IPS DF 6.9 (cell line): ENCODE measurements at places on chromosomes 2 and 18.

DNA sequence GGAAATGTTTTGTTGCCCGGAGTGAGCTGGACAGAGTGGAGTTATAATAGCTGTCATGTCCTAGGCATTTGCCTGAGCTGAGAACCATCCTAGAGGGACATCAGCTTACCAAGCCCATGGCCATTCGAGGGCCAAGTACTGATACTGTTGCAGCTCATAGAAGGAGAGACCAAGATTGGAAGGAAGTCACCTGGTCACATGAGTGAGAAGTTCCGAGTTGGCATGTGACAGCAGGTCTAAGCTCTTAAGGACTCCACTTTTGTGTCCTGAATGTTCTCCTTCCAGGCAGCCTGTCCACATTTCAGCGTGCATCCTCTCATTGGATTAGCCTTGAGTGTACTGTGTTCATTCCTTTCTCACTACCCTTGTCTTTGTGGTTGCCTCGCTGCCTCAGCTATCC, 4.4 kb downstream of the FHOD3 start:
- no peaks in the 10 kb centered on the region for H3K36me3 ChIP-seq
- no peak overlapping the region for H3K4me3 ChIP-seq
- H3K27me3 ChIP-seq: peaks cover 5% of the 10 kb centered on the region; the same call in 1 of the 2 replicates

- no peak overlapping the region for H3K27ac ChIP-seq
- H3K27me3 ChIP-seq: no peaks in the 10 kb centered on the region
- no peaks in the 10 kb centered on the region for H3K4me1 ChIP-seq
- no peaks in the 10 kb centered on the region for H3K36me3 ChIP-seq
- no peak overlapping the region for H3K4me3 ChIP-seq
Observed at GRCh38 chr2:109527846-109528705, 85.7 kb downstream of the SEPTIN10 start.

DNA sequence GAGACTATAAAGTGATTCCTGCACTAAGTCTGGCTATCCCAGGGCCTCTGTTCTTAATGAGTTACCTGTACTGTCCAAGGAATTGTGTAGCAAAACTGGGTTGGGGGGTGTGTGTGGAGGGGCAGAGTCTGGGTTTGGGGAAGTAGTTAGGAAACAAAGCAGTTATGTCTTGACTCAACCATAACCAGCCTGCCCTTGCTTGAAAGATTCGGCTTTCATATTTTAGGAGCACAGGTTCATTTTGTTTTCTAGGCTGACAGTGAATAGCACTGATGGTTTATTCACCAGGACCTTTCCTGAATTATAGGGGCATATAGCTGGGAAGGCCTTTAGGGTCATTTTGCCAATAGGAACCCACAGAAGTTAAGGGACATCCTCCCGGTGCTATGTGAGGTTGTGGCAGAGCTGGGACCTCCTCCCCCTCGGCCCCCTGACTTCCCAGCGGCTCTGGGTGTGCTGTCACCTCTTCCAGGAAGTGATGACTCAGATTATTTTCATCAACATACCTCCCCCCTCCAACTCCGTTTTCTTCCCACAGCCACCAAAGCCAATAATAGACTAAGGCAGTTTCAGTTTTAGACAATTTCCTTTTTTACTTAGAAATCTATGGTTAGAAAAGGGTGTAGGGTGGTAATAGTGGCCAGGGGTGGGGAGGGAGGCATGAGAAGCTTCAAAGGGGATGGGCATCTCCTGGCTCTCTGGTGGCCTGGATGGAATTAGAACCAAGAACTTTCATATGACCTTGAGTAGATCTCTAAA, 44.8 kb downstream of the SETBP1 start:
- H3K4me3 ChIP-seq: no peak overlapping the region
- H3K27ac ChIP-seq: no peak overlapping the region
- H3K4me1 ChIP-seq: peaks cover 4% of the 10 kb centered on the region
- DNase-seq: no peak
- H3K36me3 ChIP-seq: no peaks in the 10 kb centered on the region

- no peak overlapping the region for H3K4me3 ChIP-seq
- H3K27ac ChIP-seq: no peak overlapping the region
- H3K36me3 ChIP-seq: no peaks in the 10 kb centered on the region
- no peaks in the 10 kb centered on the region for H3K4me1 ChIP-seq
Observed at GRCh38 chr18:22974001-22974400, 40.9 kb downstream of the RBBP8 start.

DNA sequence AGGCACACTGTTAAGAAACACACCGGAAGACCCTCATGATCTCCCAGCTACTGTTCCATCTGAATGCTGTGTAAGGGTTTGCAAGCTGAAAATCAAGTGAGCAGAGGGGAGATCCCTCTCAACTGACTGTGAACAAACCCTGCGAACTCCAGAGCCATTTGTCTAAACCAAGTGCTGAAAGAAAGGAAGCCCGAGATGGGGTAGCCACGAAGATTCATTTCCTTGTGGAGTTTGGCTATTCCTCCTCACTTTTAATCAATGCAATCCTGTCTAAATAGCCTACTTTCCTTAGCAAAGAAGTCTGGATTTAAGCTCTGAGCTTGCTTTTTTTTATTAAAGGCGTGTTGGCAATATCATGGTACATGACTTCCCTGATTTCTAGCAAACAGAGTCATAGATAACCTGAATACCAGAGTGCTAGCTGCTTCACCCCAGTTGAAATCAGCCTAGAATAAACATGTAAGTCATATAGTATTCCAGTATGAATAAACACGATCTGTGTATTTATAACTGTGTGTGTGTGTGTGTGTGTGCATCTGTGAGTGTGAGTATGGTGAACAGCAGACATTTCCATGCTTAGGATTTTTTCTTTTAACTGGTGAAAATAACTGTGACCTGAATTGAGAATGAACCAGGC, 365.2 kb downstream of the ZNF521 start:
- DNase-seq: no peak
- no peak overlapping the region for H3K27ac ChIP-seq
- H3K4me1 ChIP-seq: 0 out of 2 replicates have a peak, but pooled peaks cover 1% of the 10 kb centered on the region
- H3K36me3 ChIP-seq: no peaks in the 10 kb centered on the region
- H3K4me3 ChIP-seq: no peak overlapping the region
- no peaks in the 10 kb centered on the region for H3K27me3 ChIP-seq

- H3K36me3 ChIP-seq: 0 out of 2 replicates have a peak, but pooled peaks cover 2% of the 10 kb centered on the region
- no peaks in the 10 kb centered on the region for H3K27me3 ChIP-seq
- no peak overlapping the region for H3K4me3 ChIP-seq
- no peak for DNase-seq
Observed at GRCh38 chr2:227366769-227367426, 12.2 kb downstream of the TM4SF20 start.

DNA sequence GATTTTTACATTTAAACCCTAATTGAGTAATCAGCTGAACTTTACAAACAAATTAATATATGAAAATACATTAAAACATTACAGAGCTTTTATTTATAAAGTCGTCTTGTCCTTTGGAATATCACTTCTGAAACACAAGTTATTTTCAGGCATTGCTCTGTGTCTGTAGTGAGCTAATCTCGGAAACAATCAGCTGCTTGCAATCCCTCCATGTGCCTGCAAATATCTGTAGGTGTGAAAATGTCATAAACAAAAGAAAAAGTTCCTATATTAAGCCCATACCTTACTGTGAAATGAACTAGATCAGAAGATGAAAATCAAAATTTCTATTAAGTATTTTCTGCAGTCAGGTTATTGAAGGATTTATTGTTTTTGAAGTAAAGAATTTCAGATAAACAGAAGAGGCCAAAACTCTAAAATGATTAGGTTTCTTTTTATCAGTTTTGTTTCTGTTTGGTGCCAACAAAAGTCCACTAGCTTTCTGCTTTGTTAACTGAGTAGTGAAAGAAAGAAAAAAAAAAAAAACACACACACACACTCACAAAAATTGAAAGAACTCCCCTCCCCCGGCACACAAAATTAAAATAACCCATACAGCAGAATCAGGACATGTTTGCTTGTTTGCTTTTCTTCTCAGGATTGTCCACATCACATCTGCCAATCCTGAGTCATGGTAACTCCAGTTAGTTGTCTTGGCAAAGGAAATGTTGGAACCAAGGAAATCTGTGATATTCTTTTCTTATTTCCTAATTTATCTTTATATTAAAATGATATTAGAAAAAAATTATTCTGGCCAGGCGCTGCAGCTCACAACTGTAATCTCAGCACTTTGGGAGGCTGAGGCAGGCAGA, 627.0 kb upstream of the SLC39A10 start:
- DNase-seq: no peak
- no peaks in the 10 kb centered on the region for H3K4me1 ChIP-seq
- no peaks in the 10 kb centered on the region for H3K36me3 ChIP-seq
- no peak overlapping the region for H3K27ac ChIP-seq

DNA sequence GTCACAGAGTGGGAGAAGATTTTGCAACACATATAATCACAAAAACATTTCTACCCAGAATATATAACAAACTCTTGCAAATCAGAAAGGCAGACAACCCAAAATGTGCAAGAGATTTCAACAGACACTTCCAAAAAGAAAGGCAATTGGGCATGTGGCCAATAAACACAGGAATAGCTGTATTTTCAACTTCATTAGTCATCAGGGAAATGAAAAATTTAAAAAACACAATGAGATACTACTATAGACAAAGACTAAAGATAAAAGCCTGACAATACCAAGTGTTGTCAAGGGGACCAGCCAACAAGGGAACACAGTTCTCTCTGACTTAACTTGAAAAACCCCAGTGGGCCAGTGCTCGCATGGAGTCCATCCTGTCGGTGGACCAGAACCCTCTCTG, 40.5 kb downstream of the MTHFD2 start:
- H3K4me3 ChIP-seq: no peak overlapping the region
- H3K36me3 ChIP-seq: no peaks in the 10 kb centered on the region
- DNase-seq: no peak
- no peaks in the 10 kb centered on the region for H3K4me1 ChIP-seq

GRCh38 chr2:29260142-29260772, 145.0 kb downstream of the CLIP4 start:
- no peaks in the 10 kb centered on the region for H3K36me3 ChIP-seq
- no peak overlapping the region for H3K27ac ChIP-seq
- no peaks in the 10 kb centered on the region; the same call in 1 of the 2 replicates for H3K27me3 ChIP-seq
- no peaks in the 10 kb centered on the region for H3K4me1 ChIP-seq
- no peak overlapping the region for H3K4me3 ChIP-seq

DNA sequence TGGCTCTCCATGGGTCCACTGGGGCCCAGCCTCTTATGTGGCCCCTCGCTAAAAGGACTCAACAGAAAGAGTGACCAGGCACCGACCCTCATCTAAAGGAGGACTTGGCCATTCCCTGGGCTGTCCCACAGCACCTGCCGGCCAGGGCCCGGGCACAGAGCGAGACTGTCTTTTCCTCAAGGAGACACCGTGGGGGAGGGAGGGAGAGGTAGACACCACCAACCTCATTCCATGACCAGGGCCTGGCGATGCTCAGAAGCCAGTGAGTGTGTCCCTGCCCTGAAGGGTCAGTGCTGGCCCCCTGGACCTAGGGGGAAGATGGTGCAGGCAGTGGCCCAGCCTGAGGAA, 39.8 kb upstream of the ALPP start:
- no peaks in the 10 kb centered on the region for H3K4me1 ChIP-seq
- no peak overlapping the region for H3K27ac ChIP-seq
- H3K36me3 ChIP-seq: no peaks in the 10 kb centered on the region
- no peaks in the 10 kb centered on the region for H3K27me3 ChIP-seq
- H3K4me3 ChIP-seq: no peak overlapping the region

DNA sequence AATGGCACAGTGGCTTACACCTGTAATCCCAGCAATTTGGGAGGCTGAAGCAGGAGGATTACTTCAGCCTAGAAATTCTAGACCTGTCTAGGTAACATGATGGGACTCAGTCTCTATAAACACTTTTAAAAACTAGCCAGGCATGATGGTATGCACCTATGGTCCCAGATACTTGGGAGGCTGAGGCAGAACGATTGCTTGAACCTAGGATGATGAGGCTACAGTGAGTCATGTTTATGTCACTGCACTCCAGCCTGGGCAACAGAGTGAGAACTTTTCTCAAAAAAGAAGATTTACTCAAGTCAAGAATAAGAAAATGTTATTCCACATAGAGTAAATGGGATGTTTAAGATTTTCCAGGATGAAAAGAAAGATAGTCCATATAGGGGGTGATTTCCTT, 158.6 kb downstream of the HNMT start:
- H3K27ac ChIP-seq: no peak overlapping the region
- H3K4me1 ChIP-seq: no peaks in the 10 kb centered on the region
- no peaks in the 10 kb centered on the region for H3K27me3 ChIP-seq
- H3K4me3 ChIP-seq: no peak overlapping the region

DNA sequence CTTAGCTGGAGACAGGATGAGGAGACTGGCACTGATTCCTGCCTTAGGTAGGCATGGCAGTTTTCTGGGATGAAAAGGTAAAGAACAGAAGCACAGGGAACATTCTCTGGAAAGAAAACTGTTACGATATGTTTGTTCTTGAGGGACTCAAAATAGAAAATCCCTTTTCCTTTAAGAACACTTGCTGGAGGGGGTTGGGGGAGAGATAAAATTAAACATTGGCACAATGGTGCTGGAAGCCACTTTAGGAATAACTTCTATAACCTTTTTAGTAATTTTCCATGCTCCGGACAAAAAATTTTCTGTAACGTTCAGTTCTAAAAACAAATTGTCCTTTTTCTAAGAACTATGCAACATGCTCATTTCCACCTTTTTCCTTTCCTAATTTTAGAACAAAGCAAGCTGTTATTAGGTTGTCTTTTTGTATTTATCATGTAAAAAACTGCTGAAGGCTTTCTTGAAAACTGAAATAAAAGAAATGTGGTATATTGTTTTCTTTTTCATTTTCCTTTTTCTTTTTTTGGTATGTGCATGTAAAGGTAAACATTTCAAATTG, 343.8 kb downstream of the EPHA4 start:
- no peaks in the 10 kb centered on the region for H3K27me3 ChIP-seq
- no peak overlapping the region for H3K4me3 ChIP-seq
- H3K36me3 ChIP-seq: no peaks in the 10 kb centered on the region
- no peak for DNase-seq
- no peaks in the 10 kb centered on the region for H3K4me1 ChIP-seq

GRCh38 chr18:12608301-12608700, 49.6 kb downstream of the SPIRE1 start:
- no peak for DNase-seq
- no peak overlapping the region for H3K27ac ChIP-seq
- no peaks in the 10 kb centered on the region for H3K36me3 ChIP-seq
- no peaks in the 10 kb centered on the region for H3K27me3 ChIP-seq

GRCh38 chr2:19369341-19369955, 11.0 kb upstream of the OSR1 start:
- peaks cover 4% of the 10 kb centered on the region; the same call in 1 of the 2 replicates for H3K27me3 ChIP-seq
- no peaks in the 10 kb centered on the region for H3K4me1 ChIP-seq
- no peaks in the 10 kb centered on the region for H3K36me3 ChIP-seq
- H3K27ac ChIP-seq: no peak overlapping the region
- DNase-seq: no peak
